Effector memory CD8-positive, alpha-beta T cell (primary cell): ENCODE measurements at places on chromosomes 6 and 20.
A peak's percentile ranks its signal among the peaks of the same experiment; 100 is the strongest.

GRCh38 chr20:50862546-50862945 lies 67.7 kb downstream of the BCAS4 start:
- DNase-seq: no peak

GRCh38 chr6:42403831-42404230 lies 47.9 kb downstream of the TRERF1 start:
- no peak for DNase-seq

GRCh38 chr20:347317-347639 lies 367 bp downstream of the NRSN2 start:
- DNase-seq: no peak

DNA sequence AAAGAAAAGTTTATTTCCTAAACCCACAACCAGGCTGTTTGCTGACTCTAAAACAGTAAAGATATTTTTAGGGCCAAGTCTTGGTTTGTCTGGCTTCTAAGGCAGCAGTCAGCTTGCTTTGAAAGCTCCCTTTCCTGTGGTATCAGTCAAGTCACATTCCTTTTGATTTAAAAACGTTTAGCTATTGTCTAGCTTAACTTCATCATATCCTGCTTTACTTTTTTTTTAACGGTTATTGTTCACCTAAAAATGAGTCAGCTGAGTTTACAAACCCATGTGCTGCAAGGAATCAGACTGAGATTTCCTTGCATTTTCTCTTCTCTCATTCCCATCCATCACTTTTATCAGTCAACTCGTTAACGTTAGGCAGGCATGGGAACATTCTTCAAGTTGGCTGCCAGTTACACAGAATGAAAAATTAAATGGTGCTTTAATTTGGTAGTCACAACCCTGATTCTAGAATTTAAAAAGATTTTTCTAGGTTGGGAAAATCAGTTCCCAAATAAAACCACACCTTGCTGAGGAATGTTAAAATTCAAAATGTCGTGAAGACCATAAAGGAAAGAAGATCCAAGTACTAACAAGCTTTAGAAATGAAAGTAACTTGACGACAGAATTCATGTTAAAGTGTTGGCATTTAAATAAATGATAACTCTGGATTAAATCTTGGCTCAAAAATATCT lies 45.9 kb downstream of the ELOVL5 start:
- no peak for DNase-seq

GRCh38 chr6:121880831-121881230 lies 445.4 kb downstream of the GJA1 start:
- DNase-seq: no peak

DNA sequence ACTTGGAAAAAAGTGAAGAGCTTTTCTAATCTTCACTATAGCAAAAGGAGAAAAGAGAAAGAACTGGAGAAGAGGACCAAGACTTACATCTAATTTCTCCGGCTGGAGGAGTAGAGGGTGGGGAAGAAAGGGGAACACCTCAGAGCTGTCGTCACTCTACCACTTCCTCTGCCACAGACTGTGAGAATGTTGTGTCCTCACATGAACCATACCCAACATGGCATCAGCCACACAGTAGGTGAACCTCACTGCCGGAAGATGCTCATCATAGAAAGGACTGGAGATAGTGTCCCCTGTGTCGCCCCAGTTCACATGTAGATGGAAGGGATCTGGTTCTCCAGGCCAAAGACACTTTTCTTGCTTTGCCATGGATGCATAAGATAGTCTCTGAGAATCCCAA lies 604.4 kb upstream of the NOX3 start:
- DNase-seq: peak; percentile 1

DNA sequence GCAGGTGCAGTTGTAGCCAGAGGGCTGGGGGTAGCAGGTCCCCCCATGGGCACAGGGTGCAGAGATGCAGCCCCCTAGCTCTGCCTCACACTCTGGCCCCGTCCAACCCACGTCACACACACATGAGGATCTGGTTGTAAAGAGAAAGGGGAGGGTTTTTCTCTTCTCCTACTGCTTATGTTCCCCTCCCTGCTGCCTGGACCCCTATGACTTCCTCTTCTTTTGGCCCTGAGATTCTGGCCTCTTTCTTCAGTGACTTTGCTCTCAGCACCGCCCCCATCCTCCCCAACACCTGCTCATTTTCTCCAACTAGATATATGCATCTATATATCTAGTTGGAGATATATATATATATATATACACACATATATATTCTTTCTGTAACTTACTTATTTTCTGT lies 9.7 kb downstream of the NOTCH4 start:
- DNase-seq: no peak

DNA sequence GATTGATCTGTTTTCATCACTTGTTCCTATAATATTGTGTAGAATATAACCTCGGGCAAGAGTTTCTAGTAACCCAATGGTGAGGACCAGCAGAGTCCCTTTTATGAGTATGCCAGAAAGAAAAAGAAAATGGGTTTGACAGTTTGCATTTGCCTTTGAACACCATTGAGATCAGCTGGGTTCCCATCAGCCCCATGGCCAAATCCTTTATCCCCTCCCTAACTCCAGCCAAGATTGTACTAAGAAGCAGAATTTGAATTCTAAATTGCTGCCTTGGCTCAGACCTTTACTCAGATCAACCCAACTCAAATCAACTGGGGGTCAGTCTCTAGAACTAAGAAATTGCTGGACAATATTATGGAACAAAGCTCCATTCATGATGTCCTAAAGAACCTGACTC lies 187.4 kb downstream of the TBC1D7 start:
- no peak for DNase-seq

GRCh38 chr6:7512320-7512719 lies 29.2 kb upstream of the DSP start:
- no peak for DNase-seq

DNA sequence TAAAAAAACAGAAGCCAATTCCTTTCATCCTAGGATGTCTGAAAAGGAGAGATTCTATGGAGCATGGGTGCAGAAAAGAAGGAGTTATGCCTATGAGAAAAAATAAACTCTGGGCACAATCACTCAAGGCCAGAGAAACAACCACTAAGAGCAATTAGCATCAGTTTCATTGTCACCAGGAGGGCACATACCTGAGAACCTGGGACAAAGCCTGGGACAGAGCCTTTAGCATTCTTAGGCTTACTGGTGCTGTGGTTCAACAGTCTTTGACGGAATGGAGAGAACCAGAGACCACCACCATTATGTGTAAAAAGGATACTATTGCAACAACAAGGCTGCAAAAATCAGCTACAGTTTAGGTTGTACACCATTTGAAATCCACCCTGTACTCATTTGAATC lies 29.4 kb upstream of the BCKDHB start:
- DNase-seq: no peak

DNA sequence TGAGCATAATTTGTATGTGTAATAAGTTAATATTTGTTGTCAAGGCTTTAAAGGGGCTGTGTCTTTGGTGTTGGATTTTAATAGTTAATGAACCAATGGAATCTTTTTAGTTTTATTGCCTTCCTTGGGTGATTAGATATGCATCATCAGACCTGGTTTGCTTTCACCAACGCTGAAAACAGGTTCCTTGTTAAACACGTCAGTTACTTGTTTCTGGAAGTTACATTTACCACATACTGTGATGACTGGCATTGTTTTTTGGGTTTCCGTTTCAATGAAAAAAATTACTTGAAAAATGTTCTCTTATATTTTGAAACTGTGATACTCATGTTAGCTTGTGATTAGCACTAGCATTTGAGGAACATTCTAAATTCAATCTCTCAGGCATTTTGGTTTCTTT lies 58.6 kb upstream of the RNF144B start:
- DNase-seq: no peak

DNA sequence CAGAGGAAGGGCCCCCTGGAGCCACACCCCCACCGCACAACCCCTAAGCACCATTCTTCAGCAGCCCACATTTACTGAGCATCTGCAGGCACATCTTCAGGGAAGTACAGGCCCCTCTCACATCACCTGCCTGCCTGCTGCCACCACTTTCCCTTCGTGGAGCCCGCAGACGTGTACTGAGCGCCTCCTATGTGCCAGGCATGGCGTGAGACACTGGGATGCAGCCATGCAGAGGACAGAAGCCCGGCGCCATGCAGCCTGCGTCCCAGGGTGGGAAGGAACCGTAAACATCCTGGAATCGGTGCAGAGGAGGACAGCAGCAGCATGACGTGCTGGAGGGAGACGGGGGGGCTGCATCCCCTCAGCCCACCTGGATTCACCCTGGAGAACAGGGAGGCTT lies 78.1 kb downstream of the GRM4 start:
- DNase-seq: no peak

- no peak for DNase-seq
Measured at GRCh38 chr6:98828941-98829411, 5.4 kb upstream of the POU3F2 start.

DNA sequence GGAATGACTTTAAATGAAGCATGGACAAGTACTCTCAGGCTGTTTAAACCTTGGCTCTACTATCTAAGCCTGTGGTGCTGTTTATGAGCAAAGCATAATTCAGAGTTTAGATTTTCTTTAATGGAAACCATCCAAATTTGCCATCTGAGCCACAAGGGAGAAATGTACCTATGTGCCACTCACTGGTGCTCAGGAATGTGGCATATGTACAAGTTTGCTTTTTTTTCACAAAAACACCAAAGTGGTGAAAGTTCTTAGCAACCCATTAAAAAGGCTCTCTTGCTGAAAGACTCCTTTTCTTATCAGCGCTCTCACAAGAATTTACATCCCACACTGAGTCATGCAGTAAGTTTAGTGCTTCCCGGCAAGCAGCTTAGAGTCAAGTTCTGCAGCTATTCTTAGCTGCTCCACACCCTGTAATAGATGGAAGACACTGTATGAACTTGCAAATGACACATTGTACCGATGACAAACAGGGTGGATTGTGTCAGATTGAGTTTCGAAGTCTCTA lies 57.3 kb upstream of the MLIP start:
- no peak for DNase-seq

DNA sequence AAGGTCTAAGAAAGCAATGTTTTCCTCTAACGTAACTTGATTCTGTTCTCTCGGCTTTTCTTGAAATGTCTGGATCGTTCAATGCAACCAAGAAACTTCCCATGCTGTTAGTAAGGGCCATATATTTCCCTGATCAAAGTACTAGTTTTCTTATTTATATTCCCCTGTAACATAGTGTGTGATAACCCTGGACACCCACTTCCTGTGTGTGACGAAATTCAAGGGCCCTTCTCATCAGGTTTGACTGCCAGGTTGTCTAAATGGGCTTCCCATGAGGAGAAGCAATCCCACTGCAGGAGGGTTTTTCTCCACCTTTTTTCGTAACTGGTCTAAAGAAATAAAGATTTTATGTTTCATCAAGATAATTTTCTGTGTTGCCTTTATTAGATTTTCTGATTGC lies 102.6 kb upstream of the RPS6KA2 start:
- no peak for DNase-seq

DNA sequence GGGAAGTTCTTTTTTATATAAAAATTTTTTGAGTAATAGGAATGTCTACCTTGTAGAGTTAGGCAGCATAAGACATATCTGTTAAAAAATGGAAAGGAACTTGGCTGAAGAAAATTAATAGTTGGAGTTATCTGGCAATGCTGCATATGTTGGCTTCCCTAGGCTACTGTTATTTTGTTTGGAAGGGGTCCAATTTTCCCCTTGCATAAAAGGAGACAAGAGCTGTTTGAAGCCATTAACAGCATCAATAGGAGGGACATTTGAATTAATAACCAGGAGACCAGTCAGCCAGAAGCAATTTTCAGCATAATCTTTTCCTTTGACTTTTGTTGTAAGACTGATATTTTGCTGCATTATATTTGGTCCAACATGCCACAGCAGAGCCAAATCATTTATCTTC lies 80.9 kb upstream of the TAB2 start:
- no peak for DNase-seq

- DNase-seq: no peak
Measured at GRCh38 chr6:71324194-71324785, 35.7 kb downstream of the OGFRL1 start.

DNA sequence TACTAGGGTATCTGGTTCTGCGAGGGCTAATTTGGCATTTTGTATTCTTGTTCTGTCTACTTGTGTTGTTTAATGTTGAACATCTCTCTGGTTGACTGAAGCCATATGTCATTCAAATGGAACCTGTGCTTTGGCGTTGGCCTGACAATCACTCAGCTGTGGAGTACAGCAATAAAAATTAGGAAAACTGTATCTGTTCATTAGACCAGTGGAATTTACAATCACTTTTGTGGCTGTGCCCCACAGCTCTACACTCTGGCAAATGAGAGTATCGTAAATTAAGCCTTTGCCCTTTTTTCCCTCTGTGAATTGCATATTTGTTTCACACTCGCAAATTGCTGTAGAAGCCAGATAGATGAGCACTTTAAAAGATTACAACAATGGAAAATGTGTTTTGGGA lies 102.0 kb downstream of the ARID1B start:
- no peak for DNase-seq

DNA sequence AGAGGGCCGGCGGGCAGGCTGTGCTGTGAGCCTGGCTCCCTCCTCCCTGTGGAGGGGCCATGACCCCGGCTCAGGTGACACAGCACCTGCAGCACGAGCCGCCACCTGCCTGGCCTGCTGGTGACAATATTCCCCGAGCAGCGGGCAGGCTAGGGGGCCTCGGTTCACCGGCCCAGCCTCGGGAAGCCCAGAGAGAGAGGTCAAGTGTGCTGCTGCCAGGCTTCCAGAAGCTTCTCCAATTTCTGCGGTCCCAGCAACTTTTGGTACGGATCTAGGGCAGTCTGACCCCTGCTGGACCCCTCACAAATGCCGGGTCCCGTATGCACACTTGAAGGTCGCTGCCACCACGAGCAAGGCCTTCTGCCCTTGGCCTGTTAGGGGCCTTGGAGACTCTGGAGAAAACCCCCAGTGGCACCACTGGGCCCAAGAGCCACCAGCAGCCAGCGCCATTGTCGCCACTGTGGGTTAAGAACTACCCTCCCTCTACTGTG lies 38.6 kb upstream of the NOL4L start:
- no peak for DNase-seq

- no peak for DNase-seq
Measured at GRCh38 chr6:119476554-119476953, 127.0 kb upstream of the MAN1A1 start.

DNA sequence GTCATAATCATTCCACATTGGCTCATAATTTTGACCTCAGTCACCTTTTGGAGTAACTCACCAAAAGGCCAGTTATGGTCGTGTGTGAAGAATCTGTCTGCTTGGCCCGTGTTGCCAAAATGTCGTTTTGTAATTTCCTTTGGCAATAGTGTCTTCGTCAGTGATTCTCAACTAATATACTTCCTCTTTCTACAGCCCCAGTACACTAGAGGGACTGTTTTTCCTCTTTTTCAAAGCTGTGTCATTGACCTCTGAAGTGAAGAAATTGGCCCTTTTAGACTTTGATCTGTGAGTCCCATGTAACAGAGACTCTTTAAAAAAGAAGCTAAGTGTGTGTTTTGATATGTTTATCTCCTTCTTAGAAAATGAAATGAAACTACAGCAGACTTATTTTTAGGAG lies 5.2 kb downstream of the FOXO3 start:
- DNase-seq: no peak
